ENCODE measurements at places on chromosomes 3 and 15.
A peak's percentile ranks its signal among the peaks of the same experiment; 100 is the strongest.

DNA sequence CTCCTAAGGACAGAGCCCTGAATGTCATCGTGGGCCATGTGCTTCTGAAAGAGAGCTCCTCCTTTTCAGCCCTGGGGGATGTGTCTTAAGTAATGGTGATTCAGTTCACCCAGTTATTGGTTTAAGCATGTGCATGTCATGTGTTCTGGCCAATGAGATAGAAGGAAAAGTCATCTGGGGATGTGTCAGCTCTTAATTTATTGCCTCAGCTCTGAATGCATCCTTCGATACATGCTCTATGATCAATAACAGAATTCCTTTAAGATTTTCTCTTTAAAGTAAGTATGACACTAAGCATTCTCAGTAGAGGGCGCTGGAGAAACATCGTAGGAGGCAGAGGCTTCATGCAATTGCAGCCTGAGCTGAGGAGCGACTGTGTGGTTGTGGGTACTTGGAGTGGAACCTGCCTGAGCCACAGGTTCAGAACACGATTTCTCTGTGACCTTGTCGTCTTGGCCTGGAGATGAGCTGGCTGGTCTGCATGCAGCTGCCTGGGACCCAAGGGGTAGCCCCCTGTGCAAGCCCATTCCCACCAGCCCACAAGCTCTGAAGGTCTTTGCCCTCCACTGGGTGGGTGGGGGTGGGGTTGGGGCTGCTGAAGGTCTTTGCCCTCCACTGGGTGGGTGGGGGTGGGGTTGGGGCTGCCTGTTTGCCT is 69.5 kb downstream of the C3orf38 start:
- peak; percentile 61 for DNase-seq

GRCh38 chr3:190414297-190414696 is 26.3 kb downstream of the CLDN16 start:
- DNase-seq: no peak

- DNase-seq: no peak
These were observed 46.1 kb downstream of the APBA2 start for GRCh38 chr15:28931828-28932227.

DNA sequence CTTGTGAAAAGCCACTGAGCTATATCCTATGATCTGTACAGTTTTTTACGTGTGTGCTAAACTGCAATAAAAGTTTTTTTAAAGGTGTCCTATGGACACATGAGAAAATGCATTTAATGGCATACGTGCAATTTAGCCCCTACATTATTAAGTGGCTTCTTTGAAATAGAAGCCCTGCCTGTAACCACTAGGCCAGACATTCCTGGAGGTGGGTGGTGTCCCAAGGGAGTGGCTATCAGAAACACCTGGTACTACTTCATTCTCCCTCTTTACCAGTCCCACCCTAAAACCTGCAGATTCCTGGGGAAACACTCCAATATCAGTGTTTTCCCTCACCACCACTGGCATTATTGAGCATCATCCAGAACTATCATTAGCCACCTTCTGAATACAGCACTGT is 100.0 kb downstream of the OXNAD1 start:
- DNase-seq: no peak

DNA sequence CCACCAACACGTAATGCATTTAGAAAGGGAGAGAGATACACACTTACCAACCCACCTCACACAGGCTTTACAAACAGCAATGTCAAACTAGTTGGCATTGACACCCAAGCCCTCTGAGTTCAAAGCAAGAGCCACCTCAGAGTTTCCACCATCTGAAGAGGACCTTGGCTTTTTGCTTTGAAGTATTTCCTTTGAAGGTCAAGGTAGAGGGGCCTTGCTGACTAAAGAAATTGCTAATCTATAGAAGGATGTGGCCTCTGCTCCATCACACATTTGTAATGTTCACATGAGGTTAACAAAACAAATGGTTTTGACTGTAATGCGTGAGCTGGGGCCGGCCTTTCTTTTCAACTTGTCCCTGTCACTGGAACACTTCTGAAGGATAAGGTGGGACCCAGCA is 117.7 kb downstream of the POLR2M start:
- no peak for DNase-seq

- no peak for DNase-seq
These were observed 28.2 kb downstream of the CLEC3B start for GRCh38 chr3:45054196-45054857.

DNA sequence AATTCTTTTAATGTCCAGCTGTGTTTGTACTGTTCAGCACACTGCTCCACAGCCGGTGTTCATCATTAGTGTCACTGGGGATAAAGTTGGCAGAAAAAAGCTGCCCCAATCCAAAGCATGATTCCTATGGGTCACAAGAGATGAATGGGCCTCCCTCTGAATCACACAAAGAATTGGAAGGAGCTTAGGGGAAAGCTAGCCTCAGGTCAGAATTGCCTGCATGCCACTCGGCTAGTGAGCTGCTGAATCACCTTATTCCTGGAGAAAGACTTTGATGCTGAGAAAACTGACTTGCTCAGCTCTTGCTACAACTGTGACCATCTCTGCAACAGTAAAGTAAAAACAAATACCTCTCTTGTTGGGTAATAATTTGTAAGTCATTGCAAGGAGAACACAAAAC is 3.5 kb downstream of the CCK start:
- DNase-seq: peak; percentile 65

- no peak for DNase-seq
These were observed 33.6 kb downstream of the SLC6A20 start for GRCh38 chr3:45762647-45763302.

DNA sequence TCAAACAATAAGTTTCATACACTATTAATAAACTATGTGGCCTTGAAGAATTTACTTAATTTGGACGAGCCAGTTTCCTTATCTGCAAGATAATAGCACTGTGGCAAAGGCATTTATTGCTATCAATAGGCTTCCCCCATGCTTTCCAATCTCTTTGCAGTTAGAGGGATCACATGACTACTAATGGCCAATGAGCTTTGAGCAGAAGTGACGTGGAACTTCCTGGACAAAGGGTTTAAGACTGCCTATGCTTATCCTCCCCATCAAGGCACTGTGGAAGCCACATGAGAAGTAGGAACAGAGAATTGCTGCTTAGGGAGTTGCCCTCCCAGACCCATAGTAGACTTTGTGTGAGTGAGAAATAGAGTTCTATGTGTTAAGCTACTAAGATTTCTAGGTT is 16.7 kb upstream of the ZMAT3 start:
- no peak for DNase-seq

DNA sequence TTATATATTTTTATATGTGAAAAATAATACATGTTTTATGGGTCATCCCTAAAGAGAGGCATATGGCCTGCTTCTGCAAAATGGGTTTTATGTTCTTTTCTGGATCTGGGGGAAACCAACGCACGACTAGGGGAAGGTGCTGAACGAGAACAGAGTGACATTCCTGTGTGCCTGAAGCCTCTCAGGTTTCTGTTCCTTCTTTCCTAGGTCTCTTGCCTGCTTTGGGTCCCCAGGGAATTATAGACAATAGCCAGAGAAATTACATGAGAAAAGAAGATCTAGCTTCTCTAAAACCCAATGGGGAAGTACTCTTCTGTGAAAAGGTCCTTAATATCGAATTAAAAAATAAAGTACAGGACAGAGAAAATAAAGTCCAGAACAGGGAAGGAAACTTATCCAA is 66.5 kb downstream of the IGSF11 start:
- DNase-seq: peak; percentile 57

DNA sequence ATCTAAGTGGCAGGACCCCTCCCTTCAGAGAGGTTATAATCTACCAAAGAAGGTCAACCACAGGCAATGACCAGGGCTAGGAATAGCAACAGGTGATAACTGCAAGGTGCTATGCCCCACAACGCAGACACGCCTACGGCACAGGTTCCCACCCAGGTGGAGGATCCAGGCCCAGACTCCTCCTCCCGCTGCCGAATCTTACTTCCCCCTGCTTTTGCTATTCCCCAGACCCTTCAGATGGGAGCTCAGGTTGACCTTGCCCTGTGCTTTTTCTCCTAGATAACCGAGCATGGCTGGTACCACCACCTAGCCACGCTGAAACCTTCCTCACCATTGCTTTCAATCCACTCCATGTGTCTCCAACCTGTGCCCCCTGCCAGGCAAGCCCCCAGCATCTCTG is 142.2 kb upstream of the IGF1R start:
- DNase-seq: no peak
